ENCODE measurements at places on chromosomes 4 and X. TPM values are rescaled to one million over a fixed set of nuclear protein-coding genes. Genes with fewer than 3 reads are reported as not detected.

The CACNA1F gene
- 0.78 TPM for total RNA-seq

The IL2 gene
- not detected for total RNA-seq

The SFRP2 gene
- 0.54 TPM for total RNA-seq

The NEIL3 gene
- total RNA-seq = 0.17 TPM

The HTT-AS gene
- total RNA-seq = not detected

The DOK7 gene
- total RNA-seq = 40.0 TPM

The CABS1 gene
- total RNA-seq = not detected

The ITGB1BP2 gene
- 119 TPM for total RNA-seq

The LGI2 gene
- total RNA-seq = 6.6 TPM

The SLC6A14 gene
- total RNA-seq = not detected

The CFAP299 gene
- not detected for total RNA-seq

GRCh38 chr4:99436462-99436861 lies 1.3 kb upstream of the ADH7 start:
- no peak for DNase-seq

GRCh38 chr4:139749835-139750498 lies 84.3 kb downstream of the MGST2 start:
- no peak for DNase-seq

DNA sequence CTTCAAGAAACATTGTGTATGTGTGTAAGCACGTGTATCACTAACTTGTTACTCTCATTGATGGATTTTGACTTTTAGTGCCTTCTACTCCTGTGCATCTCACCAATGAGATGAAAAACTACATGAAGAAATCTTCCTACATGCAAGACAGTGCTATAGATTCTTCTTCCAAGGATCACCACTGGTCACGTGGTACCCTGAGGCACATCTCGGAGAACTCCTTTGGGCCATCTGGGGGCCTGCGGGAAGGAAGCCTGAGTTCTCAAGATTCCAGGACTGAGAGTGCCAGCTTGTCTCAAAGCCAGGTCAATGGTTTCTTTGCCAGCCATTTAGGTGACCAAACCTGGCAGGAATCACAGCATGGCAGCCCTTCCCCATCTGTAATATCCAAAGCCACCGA lies 86.5 kb downstream of the SLC10A6 start:
- no peak for DNase-seq

DNA sequence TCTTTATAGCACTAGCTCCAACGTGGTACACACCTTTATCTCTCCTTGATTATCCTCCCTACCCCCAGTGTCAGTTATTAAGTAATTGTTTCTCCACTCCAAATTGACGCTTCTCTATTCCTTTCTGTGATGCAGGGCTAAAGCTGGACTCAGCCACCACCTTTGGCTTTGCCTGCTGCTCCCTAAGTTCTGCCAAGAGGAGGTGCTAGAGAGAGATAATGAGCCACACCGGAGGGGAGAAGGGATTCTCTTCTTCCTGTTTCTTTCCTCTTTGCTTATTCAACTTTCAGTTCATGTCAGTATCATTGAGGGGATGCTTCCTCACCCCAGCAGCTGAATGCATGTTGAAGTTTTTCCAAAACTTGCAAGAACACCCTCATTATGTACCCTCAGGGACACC lies 176.5 kb downstream of the GBA3 start:
- no peak for DNase-seq

GRCh38 chr4:147050356-147050765 lies 104.7 kb upstream of the TTC29 start:
- DNase-seq = no peak

DNA sequence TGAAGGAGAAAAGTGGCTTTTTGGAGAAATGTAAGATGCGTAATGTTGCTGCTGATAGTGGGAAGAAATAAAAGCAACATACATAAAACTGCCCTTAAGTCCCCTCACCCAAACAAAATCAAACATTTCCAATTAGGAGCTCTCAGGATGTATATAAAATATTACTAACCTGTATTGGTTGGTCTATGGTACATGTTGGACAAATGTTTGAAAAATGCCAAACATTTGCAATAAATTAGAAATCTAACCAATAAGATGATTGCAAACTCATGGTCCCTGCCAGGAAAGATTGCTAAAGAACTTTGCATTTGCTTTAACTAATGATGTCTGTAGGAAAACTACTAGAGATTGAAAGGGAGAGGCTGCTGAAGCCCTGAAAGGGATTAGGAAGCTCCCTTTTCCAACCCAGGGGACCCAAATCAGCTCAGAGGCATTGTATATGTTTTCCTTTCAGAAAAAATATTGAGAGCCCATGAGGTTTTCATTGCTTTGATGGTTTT lies 1.8 kb downstream of the SFRP2 start:
- no peak for DNase-seq

DNA sequence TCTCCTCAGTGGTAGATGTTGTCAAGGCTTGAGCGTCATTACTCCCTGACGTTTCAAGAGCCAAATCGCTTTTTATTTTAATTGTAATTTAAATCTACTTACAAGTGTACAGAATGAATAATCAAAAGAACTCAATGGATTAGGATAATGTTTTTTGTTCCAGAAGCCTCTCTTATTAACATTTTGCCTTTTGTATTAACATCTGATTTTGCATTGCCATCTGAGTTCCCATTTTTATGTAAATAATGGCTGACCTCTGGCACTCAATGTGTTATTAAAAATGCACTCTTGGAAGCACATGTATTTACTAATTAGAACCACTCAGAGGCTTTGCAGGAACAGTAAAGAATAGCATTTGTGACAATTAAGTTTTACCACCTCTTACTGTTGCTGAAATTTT lies 411.0 kb downstream of the EPHA5 start:
- DNase-seq = no peak

- DNase-seq = no peak
Observed at GRCh38 chr4:2428496-2429213, 9.9 kb downstream of the CFAP99 start.

GRCh38 chr4:155610143-155610542 lies 56.5 kb upstream of the GUCY1A1 start:
- DNase-seq = no peak

- no peak for DNase-seq
Observed at GRCh38 chr4:17583941-17584340, 6.9 kb downstream of the LAP3 start.

GRCh38 chr4:78638337-78639172 lies 87.0 kb downstream of the ANXA3 start:
- DNase-seq = no peak

GRCh38 chr4:109067508-109068235 lies 234.8 kb downstream of the COL25A1 start:
- no peak for DNase-seq

GRCh38 chr4:103008875-103009729 lies 10.4 kb downstream of the SLC9B1 start:
- DNase-seq = no peak

DNA sequence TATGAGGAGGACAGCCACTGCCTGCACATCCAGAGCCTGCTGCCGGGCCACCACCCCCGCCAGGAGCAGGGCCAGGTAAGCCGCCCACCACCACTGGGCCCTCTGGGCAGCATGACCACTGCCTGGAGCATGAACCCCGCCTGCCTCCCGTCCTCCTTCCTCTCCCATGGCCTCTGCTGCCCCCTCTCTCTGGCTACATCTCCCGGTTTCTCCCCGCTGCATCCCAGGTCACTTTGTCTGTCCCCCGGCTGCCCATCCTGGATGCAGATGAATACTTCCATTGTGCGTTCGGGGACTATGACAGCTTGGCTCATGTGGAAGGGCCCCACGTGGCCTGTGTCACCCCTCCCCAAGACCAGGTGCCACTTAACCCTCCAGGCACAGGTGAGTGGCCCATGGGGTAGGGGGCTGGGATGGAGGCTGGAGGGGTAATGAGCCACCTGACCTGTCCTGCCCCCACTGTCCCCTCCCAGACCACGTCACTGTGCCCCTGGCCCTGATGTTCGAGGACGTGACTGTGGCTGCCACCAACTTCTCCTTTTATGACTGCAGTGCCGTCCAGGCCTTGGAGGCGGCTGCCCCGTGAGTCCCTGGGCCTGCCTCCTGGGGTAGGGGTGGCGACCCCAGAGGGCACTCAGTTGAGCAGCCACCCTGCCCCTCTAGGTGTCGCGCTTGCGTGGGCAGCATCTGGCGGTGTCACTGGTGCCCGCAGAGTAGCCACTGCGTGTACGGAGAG lies 6.0 kb downstream of the PLXNB3 start:
- peak; percentile 50 for DNase-seq

DNA sequence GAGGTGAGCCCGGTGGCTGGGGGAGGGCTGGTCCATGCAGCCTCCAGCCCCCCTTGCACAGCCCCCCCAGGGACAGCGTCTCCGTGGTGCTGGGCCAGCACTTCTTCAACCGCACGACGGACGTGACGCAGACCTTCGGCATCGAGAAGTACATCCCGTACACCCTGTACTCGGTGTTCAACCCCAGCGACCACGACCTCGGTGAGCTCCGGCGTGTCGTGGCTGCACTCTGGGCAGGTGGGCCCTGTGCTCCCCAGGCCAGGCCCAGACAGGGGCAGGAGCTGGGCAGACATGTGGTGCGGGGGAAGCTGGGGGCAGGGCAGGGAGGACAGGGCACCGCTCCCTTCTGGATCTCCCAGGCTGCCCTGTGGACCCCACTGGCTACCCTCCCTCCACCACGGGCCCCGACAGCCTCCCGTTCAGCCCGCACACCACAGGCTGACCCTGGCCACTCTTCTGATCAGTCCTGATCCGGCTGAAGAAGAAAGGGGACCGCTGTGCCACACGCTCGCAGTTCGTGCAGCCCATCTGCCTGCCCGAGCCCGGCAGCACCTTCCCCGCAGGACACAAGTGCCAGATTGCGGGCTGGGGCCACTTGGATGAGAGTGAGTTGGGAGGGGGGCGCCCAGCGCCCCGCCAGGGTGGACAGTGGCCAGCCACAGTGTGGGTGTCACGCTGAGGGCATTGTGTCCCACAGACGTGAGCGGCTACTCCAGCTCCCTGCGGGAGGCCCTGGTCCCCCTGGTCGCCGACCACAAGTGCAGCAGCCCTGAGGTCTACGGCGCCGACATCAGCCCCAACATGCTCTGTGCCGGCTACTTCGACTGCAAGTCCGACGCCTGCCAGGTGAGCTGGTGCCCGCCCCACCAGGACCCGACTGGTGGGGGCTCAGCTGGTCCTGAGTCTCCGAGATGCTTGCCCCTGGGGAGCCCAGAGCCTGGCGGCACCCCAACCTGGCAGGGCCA lies 5.9 kb downstream of the HGFAC start:
- peak; percentile 61 for DNase-seq

DNA sequence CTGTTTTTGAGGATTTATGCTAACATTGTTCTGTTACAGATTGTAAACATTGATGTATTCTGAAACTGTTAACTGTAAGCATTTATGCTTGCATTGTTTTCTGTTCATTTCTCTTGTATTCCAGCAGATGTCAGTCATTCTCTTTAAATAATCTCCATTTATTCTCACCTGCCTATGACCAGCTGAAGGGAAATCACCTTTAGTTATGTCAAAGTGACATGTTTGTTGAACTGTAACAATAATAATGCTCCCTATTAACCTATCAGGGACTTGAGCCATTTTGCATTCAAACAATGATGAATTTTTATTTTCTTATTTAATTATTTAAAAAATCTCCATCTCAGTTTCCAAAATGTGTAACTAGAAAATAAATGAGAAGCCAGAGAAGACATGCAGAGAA lies 58.0 kb downstream of the SPCS3 start:
- no peak for DNase-seq

GRCh38 chr4:21948347-21949072 lies at the start of gene KCNIP4:
TSS of gene KCNIP4 (minus strand) at chr4:21948772.
- no peak for DNase-seq

DNA sequence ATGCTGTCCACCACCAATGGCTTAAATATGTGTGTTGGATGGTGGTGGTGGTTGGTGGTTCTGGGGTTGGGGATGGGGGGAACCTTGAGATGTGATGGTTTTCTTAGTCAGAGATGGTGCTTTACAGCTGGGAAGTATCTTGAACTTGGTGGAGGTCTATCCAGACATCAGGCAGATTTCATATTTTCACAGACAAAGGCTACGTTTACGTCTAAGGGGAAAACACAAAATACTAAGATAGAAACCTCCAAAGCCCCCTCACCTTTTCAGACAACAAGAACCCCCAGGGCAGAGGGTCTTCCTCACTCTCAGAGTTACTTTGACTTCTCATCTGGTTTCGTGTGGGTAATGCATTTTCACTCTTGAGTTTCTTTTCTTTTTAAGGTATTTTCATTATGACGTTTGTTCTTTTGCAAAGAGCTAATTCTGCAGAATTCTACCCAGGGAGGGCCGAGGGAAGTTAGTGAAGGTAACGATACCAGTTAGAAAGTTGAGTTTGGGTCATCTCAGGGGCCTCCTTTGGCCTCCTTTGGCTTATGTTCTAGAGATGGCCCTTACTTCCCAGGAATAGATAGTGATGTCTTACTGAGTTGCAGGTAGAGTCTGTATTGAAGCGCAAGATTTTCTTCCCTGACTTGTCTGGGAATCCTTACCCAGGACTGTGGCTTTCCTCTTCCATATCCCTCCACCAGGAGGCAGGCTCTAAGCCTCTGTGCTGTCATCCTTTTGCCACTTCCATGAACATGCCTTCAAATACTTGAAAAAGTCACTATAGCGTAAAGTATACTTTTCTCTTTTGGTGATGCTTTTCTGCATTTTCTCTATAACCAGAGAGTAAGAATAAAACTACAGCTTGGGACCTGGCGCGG lies 31.9 kb downstream of the RHOH start:
- DNase-seq = no peak

DNA sequence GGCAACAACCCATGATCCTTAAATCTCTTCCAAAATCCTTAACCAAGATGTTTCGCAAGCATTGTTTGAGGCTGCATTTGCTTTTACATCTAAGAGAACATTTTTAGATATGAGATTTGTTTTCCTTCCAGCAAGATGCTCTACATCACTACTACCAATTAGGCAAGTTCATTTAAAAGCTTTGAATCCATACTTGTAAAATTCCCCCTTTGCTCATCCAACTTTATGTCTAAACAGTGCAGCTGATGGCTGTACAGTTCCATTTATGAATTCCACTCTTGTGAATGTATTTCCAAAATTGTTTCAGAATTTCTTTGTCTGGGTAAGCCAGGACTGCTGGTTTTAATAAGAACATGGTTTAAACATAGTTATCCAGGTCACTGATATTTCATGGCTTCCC lies 31.5 kb downstream of the RAI2 start:
- DNase-seq = no peak

GRCh38 chr4:40395908-40396793 lies 61.0 kb downstream of the CHRNA9 start:
- peak; percentile 67 for DNase-seq
